Activated T-helper 1 cell treated with anti-CD3 and anti-CD28 coated beads, Interleukin-12 subunit alpha, Interleukin-12 subunit beta, Interleukin-2, Interleukin-4 antibody, amounts not matched to agents 30 ng/mL and 10 ng/mL and 1 ng/mL, durations not matched to agents 14 hours and 24 hours and 36 hours (primary cell): ENCODE measurements at places on chromosomes 5 and 9. TPM values are rescaled to one million over a fixed set of nuclear protein-coding genes. Genes with fewer than 3 reads are reported as not detected.

- H3K27me3 ChIP-seq: no peaks in the 10 kb centered on the region
- DNase-seq: no peak
- no peak overlapping the region for H3K27ac ChIP-seq
- H3K4me1 ChIP-seq: no peaks in the 10 kb centered on the region
- H3K36me3 ChIP-seq: no peaks in the 10 kb centered on the region
- H3K4me3 ChIP-seq: no peak overlapping the region
Observed at GRCh38 chr9:14515049-14515448, 178.2 kb downstream of the ZDHHC21 start.

DNA sequence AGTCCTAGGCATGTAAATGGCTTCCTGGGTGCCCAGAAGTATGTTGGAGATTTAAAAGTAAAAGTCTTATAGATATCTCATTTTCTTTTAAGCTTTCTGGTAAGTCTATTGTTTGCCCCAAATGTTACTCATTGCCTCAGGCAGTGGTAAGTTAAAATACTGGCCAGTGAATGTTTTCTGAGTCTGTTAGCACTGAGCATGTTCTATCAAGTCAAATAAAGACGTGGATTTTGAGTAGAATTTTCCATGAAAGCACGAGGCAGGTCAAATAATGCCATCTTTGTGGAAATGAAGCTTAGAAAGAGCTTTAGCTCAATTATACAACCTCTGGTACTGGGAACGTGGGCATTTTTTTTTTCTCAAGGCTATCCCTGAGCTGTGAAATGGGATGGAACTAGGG, 651.3 kb upstream of the ACO1 start:
- no peak overlapping the region for H3K27ac ChIP-seq
- no peaks in the 10 kb centered on the region for H3K36me3 ChIP-seq
- DNase-seq: no peak

DNA sequence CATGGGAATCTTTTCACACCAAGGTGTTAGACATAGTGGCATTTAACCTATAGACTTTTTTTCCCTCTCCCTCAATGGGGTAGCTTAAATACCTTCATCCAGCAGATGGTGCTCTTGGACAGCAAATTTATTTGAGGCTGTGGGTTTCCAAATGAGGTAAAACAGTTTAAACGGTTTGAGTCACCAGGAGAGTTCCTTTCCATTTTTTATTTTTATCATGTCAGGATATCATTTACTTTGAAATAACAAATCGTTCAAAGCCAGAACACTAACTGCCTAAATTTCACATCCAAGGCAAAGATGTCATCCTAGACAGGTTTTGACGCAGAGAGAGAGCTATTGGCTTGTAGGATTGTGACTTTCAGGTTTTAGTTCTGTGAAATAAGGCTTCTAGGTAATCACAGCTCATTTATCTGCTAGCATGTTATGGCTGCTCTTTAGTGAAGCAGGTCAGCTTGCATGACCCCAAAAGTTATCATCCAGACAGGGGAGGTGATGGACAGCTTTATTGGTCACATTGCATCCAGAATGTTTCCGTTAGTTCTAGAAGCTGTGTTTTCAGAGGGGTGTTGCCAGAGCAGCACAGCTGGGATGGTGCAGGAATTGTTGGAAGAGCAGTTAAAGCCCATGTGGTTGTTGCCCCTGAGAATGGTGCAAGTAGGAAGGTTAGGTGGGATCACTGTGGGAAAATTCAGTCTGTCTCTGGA, 69.8 kb downstream of the KDM4C start:
- no peak overlapping the region for H3K4me3 ChIP-seq
- H3K27ac ChIP-seq: peak overlapping the region; percentile 57
- H3K27me3 ChIP-seq: no peaks in the 10 kb centered on the region
- H3K36me3 ChIP-seq: peaks cover 22% of the 10 kb centered on the region
- peak; percentile 27 for DNase-seq

DNA sequence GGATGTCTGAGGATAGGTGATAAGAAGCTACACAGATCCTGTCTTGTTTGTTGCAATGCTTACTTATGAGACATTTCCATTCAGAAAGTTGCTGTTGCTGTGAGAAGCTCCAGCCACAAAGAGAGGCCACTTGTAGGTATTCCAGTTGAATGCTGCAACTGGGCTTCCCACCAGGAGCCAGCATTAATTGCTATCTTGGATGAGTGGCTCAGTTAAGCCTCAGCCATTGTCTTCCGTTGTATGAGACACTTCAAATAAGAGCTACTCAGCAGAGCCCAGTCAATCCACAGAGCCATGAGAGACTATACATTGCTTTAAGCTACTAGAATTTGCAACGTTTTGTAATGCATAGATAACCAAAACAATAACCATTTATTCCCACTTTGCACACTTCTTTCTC, 104.3 kb upstream of the ARRDC3 start:
- no peak overlapping the region for H3K4me3 ChIP-seq
- no peaks in the 10 kb centered on the region for H3K36me3 ChIP-seq
- no peak overlapping the region for H3K27ac ChIP-seq

DNA sequence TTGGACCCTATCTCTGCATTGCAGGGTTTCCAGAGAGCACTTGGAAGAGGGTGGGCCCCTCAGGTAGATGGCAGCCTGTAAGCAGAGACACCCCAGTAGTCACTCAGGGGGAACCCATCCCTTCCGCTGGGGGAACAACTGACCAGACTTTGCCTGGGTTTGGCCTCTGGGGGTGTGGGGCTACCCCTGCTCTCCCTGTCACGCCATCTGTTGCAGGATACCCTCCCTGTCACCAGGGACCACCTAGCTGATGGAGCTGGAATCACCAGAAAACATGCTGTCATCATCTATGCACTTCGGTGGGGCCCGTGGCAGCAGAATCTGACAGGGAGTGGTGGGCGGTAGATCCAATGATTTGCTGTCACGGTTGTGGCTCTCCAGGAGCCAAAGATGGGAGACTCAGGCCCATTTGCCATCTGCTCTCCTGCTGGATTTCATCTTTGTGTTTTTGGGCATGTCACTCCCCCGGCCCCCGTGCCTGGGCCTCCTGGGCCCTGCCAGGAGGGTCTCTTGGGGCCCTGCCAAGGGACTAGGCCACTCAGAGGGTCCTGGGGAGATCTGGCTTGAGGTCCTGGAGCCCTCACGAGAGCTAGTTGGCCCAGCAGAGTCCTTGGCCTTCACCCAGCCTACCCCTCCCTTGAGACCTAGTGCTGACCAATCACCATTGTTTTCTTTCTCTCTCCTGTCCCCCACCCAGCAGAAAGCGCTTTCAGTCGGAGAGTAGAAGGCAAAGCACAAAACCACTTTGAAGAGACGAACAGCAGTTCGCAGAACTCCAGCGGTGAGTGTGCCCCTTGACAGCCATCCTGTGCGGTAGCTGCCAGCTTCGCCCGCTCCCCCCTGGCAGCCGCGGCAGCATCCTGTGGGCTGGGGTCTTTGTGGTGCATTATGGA, 45.9 kb downstream of the AMBP start:
- no peak for DNase-seq
- H3K36me3 ChIP-seq: no peaks in the 10 kb centered on the region
- H3K4me1 ChIP-seq: no peaks in the 10 kb centered on the region
- H3K27me3 ChIP-seq: peaks cover 2% of the 10 kb centered on the region
- no peak overlapping the region for H3K27ac ChIP-seq

DNA sequence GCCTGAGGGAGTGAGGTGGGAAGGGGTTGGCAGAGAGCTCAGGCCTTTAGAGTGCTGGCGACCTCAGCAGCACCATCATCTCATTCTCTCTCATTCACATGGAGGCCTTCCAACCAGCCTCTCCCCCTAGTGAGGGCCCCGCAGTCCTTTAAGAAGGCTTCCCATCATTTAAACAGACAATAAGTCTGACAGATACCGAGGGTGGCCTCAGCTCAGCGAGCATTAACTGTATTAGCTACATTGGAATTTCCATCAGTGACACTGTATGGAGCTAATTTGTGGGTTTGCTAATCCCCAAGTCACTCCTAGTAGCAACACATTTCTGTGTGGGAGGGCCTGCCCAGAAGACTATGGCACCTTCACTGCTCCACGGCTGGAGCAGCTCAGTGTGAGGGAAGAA, 75.8 kb downstream of the INSYN2B start:
- no peak overlapping the region for H3K27ac ChIP-seq
- H3K4me1 ChIP-seq: peaks cover 14% of the 10 kb centered on the region
- peaks cover 11% of the 10 kb centered on the region for H3K36me3 ChIP-seq
- no peak overlapping the region for H3K4me3 ChIP-seq
- DNase-seq: no peak
- H3K27me3 ChIP-seq: no peaks in the 10 kb centered on the region

DNA sequence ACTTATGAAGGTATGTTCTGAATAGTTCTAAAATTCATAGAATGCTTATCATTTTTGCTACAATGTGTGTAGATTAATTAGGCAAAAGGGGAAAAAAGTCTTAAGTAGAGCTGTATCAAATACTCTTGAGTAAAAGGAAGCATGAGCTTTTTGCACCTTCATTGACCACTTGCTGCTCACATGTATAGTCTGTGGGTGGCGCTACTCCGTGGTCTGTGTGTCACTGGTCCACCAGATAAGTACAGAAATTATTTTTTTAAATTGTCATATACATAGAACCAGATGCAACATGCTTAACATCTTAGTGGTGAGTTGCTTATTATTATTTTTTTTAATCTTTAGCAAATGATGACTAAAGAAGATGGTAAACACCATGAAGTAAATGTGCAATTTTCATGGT, 130.2 kb downstream of the MAN2A1 start:
- H3K4me1 ChIP-seq: no peaks in the 10 kb centered on the region
- H3K27me3 ChIP-seq: no peaks in the 10 kb centered on the region
- H3K4me3 ChIP-seq: no peak overlapping the region
- peaks cover 24% of the 10 kb centered on the region for H3K36me3 ChIP-seq

GRCh38 chr5:142803428-142804125, 33.4 kb downstream of the ARHGAP26 start:
- H3K4me3 ChIP-seq: no peak overlapping the region
- no peak overlapping the region for H3K27ac ChIP-seq
- no peaks in the 10 kb centered on the region for H3K27me3 ChIP-seq
- H3K36me3 ChIP-seq: no peaks in the 10 kb centered on the region
- no peak for DNase-seq

- H3K4me1 ChIP-seq: peaks cover 32% of the 10 kb centered on the region
- no peak for DNase-seq
- peaks cover 4% of the 10 kb centered on the region for H3K36me3 ChIP-seq
- no peak overlapping the region for H3K27ac ChIP-seq
- H3K4me3 ChIP-seq: no peak overlapping the region
- H3K27me3 ChIP-seq: no peaks in the 10 kb centered on the region
Observed at GRCh38 chr9:110114859-110115201, 93.1 kb downstream of the C9orf152 start.

DNA sequence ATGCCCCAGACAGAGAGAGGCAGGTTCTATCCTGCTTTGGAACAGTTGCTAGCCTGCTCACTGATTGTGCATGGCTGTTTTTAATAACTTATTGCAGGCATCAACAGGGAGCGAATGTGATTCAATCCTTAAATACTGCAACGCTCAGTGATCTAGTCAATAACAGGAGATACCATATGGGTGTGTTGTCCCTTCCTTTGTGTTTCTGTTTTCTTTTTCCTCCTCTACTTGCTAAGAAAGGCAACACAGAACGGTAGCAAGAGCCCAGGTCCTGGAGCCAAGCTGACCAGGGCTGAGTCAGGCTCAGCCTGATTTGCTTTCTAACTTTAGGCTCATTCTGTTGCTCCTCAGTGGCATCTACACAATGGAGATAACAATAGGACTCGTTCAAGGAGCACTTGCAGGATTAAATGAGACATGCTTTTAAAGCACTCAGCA, 98.6 kb upstream of the EQTN start:
- H3K27ac ChIP-seq: no peak overlapping the region
- DNase-seq: no peak
- peaks cover 7% of the 10 kb centered on the region for H3K27me3 ChIP-seq
- H3K4me3 ChIP-seq: no peak overlapping the region
- H3K4me1 ChIP-seq: no peaks in the 10 kb centered on the region

The NR5A1 gene
- not detected in 2 replicates for total RNA-seq
